ENCODE measurements at places on chromosomes 5 and 9.

- no peak for DNase-seq
Observed at GRCh38 chr9:101445353-101446029, 9.9 kb upstream of the ALDOB start.

- DNase-seq = no peak
Observed at GRCh38 chr9:121667214-121667613, 15.8 kb downstream of the DAB2IP start.

GRCh38 chr5:136420168-136420898 is 55.0 kb upstream of the TRPC7 start:
- DNase-seq = no peak

GRCh38 chr5:171911152-171911551 is 95.3 kb downstream of the FBXW11 start:
- no peak for DNase-seq

- no peak for DNase-seq
Observed at GRCh38 chr5:76888733-76889300, 39.0 kb downstream of the S100Z start.

DNA sequence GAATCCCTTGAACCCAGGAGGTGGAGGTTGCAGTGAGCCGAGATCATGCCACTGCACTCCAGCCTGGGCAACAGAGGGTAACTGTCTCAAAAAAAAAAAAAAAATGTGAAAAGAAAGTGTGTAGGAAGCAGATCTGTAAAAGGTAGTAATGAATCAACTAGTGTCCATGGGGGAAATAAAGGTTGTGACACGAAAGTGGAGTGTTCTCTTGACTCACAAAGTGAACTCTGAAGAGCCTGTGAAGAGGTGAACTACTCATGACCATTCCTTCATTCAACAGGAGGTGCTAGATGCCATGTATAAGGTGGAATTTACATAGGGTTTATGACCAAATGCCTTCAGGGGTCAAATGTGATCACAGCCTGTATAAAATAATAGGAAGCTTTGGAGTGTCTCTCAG is 12.8 kb downstream of the IQGAP2 start:
- DNase-seq = no peak

DNA sequence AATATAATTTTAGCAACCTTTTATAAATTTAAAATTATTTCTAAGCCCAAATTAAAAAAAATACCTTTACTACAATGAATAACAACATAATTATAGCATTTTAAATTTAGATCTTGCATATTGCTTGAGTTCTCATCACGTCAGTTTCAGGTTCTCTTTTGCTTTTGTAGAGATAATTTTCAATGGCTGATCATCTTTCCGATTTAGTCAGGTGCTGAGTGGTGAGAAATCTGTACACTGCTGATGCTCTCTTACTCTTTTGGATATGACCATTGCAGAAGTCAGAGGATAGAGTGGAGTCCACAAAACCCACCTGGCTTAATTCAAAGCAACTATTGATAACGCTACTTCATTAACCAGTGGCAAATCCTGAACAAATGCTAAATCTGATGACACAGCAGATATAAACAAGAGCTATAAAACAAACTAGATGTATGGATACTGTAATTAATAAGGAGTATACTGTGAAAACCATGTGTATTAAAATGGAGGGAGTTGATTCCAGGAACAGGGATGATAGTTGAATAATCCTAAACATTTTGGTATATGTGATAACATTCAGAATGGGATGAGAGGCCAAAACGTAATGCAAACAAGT is 394.8 kb downstream of the CSNK1G3 start:
- no peak for DNase-seq

DNA sequence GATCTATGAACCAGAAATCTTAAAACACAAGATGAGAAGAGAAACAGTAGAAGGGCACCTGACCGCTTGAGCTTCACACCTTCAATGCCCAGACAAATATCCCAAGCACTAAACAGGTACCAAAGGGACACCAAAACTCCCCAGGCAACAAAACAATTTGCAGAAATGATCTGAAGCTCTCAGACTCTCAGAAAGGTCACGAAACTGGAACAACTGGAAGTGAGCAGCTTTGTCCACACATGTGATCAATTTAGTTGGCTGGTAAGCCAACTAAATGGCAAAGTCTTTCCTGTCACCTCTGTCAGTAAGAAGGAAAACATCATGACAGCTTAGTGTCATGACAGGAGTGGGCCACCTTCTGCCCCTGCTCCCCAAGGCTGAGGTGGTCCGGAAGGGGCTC is 4.1 kb downstream of the IPPK start:
- DNase-seq = no peak

- DNase-seq = no peak
Observed at GRCh38 chr9:118896324-118897000, 472.8 kb downstream of the BRINP1 start.

DNA sequence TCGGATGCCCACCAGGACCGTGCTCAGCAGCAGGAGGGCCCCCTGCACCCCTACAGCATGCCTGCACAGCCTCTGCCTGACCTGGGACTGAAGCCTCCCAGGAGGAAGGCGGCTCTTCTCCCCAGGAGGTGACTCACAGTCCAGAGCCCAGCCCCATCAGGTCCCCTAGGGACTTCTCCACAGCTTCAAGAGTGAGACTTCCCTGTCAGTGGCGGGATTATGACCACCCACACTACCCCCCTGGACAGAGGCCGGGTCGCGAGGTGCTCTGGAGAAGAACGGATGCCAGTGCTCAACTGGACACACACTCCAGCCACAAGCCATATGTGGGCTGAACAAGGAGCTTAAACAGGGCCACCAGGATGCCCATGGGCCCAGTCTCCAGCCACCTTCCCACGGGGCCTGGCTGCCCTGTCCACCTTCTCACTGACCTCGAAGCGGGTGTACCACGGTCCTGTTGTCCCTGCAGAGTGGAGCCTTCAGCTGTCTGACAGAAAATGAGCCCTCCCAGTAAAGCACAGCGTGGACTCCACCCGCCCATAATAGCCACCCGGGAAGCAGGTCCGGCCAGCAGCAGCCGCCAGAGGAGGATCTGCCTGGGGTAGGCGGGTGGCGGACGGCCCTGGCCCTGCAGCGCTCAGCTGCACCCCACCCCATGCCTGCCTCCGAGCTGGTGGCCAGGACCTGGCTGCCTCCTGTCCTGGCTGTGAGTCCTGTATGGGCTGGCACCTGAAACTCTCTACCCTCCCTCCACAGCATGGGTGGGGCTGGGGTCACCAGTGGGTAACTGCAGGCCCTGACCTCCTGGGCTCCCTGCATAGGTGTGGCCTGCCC is 54.7 kb downstream of the SEMA4D start:
- DNase-seq = no peak

- no peak for DNase-seq
Observed at GRCh38 chr5:14032918-14033317, 88.4 kb upstream of the DNAH5 start.

DNA sequence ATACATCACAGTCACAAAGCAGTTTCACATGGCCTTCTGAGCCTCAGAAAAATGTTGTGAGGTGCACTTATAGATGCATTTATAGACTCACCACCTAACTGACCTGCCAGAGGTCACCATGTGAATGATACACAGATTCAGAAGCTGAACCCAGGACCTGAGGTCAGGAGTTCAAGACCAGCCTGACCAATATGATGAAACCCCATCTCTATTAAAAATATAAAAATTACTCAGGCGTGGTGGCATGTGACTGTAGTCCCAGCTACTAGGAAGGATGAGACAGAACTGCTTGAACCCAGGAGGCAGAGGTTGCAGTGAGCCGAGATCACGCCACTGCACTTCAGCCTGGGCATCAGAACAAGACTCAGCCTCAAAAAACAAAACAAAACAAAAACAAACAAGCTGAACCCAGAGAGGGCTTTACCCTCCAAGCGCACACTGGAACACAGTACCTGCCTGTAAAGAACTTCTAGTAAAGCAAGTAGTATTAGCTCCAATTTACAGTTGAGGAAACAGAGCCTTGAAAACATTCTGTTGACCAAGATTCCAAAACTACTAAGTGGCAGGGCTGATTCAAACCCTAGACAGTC is 16.3 kb downstream of the ECPAS start:
- no peak for DNase-seq

DNA sequence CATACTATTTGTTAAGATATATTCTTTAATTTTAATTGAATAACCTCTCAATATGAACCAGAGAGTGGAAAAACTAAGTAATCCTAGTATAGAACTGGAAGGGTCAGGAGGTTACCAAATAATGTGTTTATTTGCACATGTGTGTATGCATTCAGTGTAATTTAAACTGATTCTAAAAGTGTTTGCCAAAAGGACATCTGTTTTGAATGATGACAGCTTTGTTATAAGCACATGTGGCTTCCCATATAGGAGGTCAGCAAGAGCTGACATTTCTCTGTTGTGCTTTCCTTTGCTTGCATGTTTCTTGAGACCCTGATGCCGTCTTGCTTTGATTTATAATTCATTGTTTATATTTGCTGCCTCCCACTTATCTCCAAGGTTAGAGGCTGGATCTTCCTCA is 383.4 kb downstream of the BRINP1 start:
- no peak for DNase-seq

Measured in effector memory CD8-positive, alpha-beta T cell (primary cell).